ENCODE measurements at places on chromosomes 2 and 18.

- no peak for DNase-seq
Measured at GRCh38 chr2:190948671-190949070, 65.3 kb downstream of the STAT1 start.

GRCh38 chr18:74804677-74805076 lies 207.0 kb downstream of the ZNF407 start:
- no peak for DNase-seq

DNA sequence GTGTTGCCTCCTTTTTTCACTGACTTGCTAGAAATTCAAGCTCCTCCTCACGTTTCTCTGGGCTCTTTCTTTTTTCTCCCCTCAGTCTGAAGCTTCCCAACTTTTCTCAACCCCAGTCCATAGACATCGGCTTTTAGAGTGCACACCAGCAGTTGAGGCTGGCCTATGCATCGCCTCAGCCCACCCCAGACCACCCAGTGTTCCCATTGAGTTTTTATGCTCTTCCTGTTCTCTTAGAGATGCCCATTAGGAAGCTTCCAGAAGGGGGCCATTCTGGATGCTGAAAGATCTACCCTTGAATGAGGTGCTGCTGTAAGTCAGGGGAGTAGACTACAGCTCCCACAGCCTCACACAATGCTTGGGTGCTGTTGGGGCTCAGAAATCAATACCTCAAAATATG lies 12.0 kb upstream of the GYPC start:
- DNase-seq = no peak

DNA sequence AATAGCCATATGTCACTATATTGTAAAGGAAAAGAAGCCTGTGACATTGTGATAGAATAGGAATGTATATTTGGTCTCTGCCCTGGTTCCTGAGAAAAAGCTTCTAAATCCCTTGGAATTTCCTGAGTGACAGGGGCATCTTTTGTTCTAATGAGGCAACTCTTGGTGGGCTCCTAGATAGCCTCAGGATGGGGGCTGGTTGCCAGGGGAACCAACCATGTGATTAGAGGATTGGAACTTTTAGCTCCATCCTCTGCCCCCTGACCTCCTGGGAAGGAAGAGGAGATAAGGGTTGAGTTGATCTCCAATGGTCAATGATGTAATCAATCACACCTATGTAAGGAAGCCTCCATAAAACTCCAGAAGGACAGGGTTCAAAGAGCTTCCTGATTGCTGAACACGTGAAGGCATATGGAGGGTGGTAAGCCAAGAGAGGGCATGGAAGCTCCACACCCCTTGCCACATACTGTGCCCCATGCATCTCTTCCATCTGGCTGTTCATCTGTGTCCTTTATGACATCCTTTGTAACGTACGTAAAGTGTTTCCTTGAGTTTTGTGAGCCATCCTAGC lies 2.9 kb upstream of the ME2 start:
- DNase-seq = no peak

GRCh38 chr18:23377669-23378301 lies 75.3 kb upstream of the RIOK3 start:
- no peak for DNase-seq

DNA sequence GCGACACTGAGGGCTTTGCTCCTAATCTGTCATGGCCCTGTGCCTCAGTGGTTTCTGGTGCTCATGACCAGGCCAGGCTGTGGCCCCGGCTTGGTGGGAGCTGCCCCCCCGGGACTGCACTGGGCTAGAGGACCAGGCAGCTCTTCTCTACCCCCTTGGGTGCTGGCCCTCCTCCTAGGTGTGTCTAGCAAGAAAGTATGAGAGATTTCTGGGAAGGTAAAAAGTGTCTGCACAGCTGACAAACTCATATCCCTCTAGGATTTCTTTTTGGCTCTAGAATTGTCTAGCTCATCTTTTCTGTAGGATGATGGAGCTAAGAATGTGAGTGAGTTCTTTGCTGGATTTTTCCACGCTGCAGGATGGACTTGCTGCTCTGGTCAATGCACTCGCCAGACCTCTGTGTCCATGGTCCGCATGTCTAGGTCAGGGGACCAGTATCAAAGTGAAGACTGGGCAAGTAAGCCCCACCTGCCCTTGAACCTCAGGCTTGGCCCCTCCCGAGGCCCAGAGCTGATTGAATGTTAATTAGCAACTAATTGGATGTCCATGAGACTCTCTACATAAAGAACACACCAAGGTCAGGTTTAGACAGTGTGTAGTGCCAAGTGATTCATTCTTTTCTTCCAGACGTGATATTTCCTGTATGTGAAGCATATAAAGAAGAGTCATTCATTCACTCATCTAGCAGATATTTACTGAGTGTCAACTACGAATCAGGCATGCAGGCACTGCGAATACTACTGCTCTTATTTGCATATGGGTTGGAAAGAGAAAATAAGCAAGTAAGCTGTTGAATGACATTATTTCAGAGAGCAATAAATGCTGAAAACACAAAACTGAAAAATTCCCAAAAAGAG lies 15.6 kb upstream of the PSD4 start:
- no peak for DNase-seq

- no peak for DNase-seq
Measured at GRCh38 chr2:134897932-134898331, 20.7 kb upstream of the CCNT2 start.

DNA sequence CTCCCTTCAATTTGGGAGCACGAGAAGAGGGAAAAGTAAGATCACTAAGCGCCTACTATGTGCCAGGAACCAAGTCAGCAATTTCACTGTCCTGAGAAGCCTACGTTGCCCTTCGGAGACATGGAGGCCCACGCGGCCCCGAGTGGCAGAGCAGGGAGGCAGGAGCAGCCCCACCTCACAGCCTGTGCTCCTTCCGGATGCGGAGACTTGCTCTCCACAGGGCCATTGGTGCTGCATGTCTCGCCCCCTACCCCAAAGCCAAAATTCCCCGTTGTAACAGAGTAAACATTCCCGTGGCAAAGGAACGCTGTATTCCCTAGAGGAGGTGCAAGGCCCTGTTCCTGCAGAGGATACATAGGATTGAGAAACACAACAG lies 4.5 kb downstream of the SLC14A2 start:
- no peak for DNase-seq

GRCh38 chr2:72824224-72824842 lies 1.5 kb downstream of the EXOC6B start:
- DNase-seq = no peak

DNA sequence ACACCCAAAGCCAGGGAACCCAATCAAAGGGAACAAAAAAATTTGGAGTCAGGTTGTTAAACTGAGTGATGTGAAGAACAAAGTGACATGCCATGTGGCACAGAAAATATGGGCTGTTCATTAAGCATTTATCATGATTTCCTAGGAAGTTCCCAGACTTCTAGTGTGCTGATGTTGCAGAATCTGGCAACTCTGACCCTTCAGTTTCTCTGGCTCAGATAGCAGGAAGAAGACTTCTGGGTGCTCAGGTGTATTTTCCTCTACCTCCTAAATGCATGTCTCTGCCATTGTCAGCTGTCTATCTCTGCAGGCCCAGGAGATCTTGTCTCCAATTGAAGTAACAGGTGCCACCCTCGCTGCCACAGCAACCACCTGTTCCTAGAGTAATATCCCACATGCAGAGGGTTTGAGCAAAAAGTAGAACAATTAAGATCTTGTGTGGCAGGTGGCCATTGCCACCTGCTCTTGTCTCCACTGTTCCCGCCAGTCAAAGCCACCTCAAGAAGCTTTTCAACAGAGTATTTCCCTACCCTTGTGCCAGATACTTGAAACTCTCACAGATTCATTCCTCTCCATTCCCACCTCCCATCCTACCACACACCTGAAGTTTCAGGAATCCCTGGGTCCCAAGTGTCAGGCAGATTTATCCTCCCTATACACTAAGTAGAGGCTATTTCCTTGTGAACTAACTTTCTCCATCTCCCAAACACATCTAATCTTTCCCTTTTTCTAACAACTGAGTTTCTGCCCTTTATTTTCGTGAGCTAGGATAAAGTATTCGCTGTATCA lies 533.7 kb upstream of the CHAC2 start:
- no peak for DNase-seq

- no peak for DNase-seq
Measured at GRCh38 chr2:489084-489483, 188.1 kb downstream of the TMEM18 start.

- no peak for DNase-seq
Measured at GRCh38 chr2:24080701-24081100, 3.9 kb downstream of the TP53I3 start.

- DNase-seq = no peak
Measured at GRCh38 chr2:229133155-229133772, 137.8 kb downstream of the PID1 start.

GRCh38 chr2:199446996-199447576 lies 10.7 kb downstream of the SATB2 start:
- no peak for DNase-seq

DNA sequence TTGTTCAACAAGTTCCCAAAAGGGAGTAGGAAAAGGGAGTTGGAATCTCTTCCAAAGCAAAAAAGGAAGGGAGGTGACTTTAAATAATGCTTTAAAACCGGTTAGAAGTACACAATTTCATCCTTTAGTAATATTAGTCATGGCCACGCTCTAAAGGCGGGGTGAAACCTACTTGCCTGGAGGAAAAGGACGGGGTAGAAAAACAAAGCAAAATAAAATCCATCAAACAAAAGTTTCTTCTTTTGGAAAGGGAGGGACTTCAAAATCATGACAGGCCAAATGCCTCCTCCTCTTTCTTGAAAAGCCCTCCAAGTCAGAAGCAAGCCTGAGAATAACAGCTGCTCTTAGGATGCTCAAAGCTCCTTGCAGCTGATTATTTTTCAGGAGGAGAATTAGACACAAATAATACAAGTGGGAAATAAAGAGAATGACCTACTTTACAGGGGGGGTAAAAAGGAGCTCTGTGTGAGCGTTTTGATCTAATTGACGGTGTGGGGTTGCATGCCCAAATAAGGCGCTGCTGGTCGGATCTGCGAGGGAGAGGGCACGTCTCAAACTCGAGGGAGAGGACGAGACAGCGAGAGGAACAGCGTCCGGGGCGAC lies 1.8 kb upstream of the NPAS2 start:
- DNase-seq = no peak

DNA sequence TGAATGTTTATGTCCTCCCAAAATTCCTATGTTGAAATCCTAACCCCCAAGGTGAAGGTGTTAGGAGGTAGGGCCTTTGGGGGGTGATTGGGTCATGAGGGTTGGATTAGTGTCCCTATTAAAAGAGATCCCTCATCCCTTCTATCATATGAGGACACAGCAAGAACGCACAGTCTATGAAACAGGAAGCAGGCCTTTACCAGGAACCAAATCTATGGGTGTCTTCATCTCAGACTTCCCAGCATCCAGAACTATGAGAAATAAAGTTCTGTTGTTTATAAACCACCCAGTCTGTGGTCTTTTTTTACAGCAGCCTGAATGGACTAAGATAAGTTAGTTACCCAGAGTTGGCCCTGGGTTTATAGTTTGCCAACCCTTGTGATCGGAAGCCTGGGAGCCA lies 153.1 kb downstream of the INO80D start:
- no peak for DNase-seq

- no peak for DNase-seq
Measured at GRCh38 chr2:21657445-21657844, 533.7 kb downstream of the TDRD15 start.

GRCh38 chr2:188292348-188293239 lies 920 bp downstream of the GULP1 start:
- no peak for DNase-seq

DNA sequence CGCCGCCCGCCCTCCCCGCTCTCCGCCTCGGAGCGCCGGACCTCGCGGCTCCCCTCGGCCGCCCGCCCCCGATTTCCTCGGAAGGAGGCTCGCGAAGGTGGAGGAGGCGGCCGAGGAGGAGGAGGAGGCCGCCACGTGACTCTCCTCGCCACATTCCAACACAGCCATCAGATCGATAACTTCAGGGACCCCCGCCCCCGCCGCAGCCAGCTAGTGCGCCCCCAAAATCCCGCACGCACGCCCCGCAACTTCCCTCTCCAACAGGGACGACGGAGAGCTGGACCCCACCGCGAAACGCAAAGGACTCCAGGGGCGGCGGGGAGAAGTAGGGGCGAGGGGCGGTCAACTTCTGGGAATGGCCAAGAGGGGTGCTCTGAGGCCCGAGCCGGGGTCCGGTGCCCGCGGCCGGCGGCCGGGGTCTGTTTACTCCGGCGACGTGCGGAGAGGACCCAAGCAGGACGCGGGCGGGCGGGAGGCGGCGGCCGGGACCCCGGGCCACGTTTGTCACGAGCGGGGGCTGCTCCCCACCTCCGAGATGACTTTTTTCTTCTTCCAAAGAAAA lies 2.0 kb downstream of the ZNF521 start:
- no peak for DNase-seq

DNA sequence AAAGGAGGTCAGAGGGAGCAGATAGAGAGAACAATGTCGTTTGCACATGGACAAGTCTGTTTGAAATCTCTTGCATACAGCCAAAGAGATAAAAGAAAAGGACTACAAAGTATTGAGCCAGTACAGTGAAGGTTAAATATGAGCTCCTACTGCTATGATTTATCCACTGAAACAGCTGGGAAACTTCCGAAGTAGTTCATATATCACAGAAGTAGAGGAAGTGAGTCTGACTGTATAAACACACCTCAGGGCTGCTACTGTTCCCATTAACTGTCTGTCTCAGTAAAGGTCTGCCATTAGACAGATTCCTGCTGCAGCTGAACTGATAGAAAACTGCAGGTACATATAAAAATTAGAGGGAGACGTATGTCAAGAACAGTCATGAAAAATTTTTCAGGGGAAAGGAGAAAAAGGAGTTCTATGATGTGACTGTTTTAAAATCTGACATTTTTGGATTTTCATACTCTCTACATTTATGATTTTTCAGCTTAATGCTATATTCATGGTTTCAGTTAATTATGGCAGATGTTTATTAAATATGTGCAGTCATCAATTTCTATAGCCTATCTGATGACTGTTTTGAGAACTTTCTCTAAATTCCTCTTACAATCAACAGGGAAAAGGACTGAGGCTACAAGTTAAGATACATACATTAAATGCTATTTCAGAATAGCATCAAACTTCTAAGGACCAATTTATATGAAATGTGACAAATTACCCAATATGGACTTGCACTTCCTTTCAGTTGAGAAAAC lies 364.7 kb downstream of the ERBB4 start:
- no peak for DNase-seq

- DNase-seq = no peak
Measured at GRCh38 chr2:86477349-86477748, 36.2 kb downstream of the KDM3A start.

DNA sequence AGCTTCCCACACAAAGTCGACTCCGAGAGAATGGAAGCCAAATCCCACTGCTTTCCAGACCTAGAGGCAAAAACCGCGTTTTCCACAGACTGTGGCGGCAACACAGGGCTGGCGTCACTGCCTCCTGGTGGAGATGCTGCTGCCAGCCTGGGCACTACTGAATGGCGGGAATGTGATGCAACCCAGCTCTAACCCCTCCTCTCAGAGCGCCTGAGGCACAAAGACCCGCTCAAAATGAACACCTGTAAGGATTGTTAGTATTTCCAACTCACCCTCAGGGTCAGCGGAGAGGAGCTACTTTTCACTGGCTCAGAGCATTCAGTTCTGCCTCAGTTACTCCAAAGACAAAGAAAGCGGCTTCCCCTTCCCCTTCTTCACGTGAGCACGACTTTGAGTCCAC lies 548.0 kb upstream of the SALL3 start:
- no peak for DNase-seq
